ENCODE measurements at places on chromosomes 6 and 20.
A peak's percentile ranks its signal among the peaks of the same experiment; 100 is the strongest.

GRCh38 chr6:134238960-134239795, 78.7 kb downstream of the SGK1 start:
- no peak for DNase-seq

DNA sequence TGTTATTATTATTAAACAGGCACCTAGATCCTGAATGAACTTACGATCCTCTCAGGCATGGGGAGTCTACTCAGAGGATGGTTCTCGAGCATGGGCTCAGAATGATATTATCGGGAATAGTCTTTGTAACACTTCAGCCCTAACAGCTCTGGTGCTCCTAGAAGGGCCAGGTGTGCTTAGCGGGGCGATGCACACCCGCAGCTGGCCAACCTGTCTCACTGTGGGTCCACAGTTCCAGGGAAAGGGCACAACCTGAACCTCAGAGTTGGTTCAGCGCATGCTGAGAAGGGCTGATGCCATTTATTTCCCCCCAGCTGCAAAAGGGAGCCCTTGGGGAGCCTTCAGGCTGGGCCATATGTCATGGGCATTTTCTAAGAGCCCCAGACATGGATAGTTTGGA, 26.2 kb downstream of the RRAGD start:
- DNase-seq: no peak

GRCh38 chr20:21559305-21559704, 45.4 kb upstream of the NKX2-2 start:
- DNase-seq: no peak

DNA sequence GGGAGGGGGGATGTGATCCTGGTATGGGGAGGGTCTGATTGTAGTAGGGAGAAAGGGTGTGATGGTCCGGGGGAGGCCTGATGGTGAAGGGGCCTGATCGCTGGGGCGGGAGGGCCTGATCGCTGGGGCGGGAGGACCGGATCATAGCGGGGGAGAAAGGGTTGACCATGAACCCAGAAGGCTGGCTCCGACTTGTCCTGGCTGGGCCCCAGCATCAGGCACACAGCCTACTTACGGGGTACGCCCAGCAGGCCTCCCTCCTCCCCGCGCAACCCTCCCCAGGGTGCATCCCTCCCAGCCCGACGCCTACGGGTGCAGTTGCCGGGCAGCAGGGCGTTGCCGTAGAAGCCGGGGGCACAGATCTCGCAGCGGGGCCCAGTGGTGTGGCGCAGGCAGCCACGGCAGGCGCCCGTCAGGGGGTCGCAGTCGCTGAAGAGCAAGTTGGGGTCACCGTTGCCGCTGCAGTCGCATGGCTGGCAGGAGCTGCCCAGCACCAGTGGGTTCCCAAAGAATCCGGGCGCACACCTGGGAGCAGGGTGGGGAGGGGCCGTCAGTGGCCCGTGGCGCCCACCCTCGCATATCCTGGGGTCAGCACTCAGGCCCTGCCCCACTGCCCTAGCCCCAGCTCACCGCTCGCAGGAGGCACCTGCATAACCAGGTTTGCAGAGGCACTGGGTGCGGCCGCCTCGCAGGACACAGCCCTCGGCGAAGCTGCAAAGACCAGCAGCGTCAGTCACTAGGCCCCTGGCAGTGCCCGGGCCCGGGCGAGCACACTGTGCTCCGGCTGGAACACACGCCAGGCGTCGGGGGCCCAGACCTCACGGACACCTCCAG, 20.6 kb downstream of the ADRM1 start:
- DNase-seq: no peak

DNA sequence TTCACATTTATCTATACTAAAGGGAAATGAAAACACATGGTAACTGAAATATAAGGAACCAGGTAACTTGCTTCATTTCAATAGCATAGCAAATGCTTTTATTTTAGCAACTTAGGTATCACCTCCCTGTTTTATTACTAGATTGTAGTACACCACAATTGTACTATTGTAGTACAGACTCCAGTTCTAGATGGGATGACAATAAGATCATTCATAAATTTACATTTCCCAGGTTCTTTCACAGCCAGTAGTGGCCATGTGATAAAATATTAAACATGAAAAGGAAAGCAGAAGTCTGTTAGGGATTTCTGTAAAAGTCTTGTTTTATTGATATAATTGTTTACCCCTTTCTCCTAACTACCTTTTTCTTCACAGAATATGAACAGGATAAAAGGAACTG, 97.2 kb downstream of the LMBRD1 start:
- DNase-seq: no peak

DNA sequence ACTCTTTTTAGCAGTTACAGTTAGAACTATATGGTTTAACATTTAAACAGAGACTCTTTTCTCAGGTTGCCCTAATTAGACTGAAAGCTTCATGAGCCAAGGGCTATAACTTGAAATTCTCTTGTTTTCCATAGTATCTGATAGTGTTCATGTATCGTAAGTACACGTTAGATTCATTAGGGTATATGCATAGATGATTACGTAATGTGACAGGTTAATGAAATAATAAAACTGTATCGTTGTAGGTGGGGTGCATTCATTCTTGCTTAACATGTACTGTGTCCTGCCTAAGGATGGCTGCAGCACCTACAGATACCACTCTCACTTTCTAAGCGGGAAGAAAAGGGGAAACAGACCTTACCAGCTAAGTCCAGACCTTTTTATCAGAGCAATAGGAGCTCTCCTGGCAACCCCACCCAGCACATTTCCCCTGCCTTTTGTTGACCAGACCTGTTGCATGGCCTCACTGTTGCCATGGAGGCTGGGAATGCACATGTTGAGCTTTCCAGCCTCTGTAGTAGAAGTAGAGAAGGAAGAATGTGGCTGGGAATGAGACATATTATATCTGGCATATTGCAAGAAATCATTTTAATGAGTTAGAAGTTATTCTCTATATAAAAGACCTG, 83.0 kb downstream of the MAP3K4 start:
- DNase-seq: no peak

DNA sequence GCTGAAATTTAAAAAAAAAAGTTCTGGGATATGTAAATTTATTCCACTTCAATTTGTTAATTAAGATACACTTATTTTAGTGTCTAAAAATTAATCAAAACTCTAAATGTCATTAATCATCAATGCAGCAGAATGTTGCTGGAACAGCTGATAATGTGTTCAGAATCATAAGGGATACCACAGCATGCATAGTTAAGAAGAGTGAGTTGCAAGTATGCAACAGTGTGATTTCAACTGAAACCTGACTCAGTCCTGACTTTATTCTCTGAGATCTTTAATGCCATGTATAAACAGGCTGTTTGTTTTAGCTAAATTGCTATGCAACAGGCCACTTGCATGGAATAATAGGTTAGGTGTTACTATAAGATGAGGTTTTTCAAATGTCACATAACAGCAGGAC, 1.4 kb downstream of the GRIK2 start:
- no peak for DNase-seq

DNA sequence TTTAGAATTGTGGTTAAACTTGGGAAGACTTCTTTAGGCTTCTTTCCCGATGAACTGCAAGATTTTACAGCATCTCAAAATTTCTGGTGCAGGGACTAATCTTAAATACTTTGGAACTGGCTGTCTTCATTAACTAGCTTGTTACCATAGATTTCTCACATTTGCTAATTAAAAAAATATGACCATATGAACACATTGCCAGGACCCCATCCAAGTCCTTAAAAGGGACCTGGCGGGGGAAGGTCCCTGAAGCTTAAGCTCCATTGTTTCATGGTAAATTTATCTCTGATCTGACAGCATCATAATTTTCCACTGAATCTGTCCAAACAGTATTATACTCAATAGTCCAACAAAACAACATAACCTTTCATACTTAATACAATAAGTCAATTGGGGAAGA, 517.8 kb upstream of the FLRT3 start:
- DNase-seq: no peak

DNA sequence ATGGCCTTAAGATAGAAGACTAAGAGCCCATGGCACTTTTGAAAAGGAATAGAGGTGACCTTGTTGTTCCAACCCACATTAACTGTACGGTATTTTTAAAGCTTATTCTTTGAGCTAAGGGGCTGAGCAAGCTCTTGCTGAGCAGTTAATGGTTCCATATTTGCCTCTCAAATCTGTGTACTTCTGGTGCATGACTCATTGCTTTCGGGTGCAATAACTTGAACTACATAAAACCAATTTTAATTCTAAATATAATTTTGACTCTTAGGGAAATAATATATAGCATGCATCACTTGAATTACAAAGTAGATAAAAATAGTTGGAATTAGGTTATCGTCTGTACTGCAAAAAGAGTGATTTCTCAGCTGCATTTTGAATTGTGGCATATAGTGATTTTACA, 348.1 kb upstream of the CITED2 start:
- DNase-seq: no peak

DNA sequence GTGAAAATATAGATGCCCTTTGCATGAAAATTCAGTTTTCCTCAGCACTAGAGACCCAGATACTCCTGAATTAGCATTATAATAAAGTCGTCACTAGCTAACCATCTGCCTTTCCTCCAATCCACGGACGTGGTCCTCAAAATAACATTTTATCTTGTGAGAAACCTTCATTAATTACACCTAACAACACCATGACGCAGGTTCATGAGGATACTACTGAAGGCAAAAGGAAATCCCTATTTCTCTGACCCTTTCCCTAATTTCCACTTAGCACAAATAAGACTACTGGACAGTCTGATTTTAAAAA, 1.3 kb upstream of the PNISR start:
- no peak for DNase-seq

GRCh38 chr6:108966855-108967755, 118.9 kb downstream of the ARMC2 start:
- no peak for DNase-seq

DNA sequence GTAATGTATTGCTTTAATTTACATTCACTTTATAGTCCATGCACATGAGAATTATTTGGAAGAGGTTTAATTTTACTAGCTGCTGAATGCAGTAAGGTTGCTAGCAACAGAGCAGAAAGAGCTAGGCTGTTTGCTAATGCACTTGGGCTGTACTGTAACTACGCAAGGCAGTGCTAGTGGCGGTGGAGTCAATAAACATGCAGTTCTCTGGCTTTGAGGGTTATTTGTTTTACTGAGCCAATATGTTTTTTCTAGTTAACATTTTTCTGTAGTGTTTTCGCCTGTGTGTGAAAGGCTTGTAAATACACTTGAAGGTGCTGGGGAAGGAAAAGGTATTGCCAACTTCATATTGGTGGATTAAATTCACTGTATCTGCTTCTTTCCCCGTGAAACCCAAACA, 112.8 kb downstream of the BTBD3 start:
- no peak for DNase-seq

GRCh38 chr6:125097186-125097585, 56.4 kb upstream of the TPD52L1 start:
- no peak for DNase-seq

- no peak for DNase-seq
These were observed 189.0 kb downstream of the BTBD9 start for GRCh38 chr6:38450717-38451116.

GRCh38 chr6:130431346-130431852, 65.6 kb downstream of the TMEM200A start:
- DNase-seq: no peak

DNA sequence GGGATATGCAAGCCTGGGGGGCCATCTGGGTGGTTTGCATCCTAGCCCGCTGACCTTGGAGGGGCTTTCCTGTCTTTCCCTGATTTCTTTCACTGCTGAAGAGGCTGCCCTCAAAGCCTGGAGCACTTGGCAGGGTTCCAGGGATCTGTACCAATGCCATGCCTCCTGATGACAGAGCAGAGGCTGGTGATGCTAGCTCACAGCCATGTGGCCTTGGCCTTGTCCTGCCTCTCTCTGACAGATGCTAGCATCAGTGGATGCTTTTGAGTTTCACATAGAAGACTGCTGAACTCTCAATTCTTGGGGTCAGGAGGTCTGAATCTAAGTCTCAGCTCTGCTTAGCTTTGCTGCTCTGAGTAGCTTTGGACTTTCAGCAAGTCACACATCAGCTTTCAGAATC, 21.9 kb upstream of the RREB1 start:
- peak; percentile 11 for DNase-seq

- no peak for DNase-seq
These were observed 199.9 kb upstream of the SOX4 start for GRCh38 chr6:21393441-21394165.

GRCh38 chr6:75326557-75327258, 42.1 kb upstream of the TMEM30A start:
- DNase-seq: no peak

GRCh38 chr6:10174056-10174455, 240.8 kb downstream of the TFAP2A start:
- DNase-seq: no peak

DNA sequence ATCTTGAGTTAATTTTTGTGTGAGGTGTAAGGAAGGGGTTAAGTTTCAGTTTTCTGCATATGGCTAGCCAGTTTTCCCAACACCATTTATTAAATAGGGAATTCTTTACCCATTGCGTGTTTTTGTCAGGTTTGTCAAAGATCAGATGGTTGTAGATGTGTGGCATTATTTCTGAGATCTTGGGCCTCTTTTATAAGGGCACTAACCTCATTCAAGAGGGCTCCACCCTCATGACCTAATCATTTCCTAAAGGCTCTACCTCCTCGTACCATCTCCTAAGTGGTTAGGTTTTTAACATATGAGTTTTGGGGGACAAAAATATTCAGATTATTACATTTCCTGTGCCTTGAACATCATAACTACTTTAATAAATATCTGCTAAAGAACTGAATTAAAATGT, 510.9 kb downstream of the UTRN start:
- DNase-seq: no peak

DNA sequence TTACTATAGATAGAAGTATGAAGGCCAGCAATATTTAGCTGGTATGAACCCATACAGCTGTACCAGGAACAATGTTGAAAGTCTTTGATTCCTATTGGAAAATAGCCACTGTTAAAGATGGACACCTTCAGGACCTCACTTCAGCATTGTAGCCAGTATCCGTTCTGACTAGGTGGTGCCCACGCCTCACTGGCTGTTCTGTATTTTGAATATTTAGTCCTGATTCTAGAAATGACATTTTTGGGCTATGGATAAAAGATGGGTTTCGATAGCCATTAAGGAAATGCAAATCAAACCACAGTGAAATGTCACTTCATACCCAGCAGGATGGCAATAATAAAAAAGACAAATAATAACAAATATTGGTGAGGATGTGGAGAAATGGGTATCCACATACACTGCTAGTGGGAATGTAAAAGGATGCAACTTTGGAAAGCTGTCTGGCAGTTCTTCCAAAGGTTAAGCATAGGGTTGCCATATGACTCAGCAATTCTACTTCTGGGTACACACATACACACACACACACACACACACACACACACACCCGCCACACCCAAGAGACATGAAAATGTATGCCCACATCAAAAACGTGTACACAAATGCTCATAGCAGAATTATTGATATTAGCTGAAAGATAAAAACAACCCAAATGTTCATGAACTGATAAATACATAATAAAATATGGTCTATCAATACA, 56.8 kb downstream of the UTRN start:
- DNase-seq: no peak

DNA sequence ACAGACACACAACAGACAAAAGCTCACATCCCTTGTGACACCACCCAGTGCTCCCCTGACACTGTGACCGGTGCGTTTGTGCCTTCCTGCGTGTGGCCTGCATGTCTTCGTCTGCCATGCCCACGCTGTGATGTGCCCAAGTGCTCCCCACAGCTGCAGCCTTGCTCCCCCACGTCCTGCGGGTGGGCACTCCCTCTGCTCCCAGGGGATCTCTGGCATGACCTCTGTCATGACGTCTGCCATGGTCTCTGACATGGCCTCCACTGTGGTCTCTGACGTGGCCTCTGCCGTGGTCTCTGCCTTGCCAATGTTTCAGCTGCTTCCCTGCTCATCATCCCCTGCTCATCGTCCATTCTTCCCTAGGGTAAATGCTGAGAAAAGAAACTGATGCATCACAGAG, 200.9 kb downstream of the DLL1 start:
- DNase-seq: no peak

- DNase-seq: no peak
These were observed 100.8 kb downstream of the SULF2 start for GRCh38 chr20:47684306-47685080.

Data from thoracic aorta (tissue), 2 donors.